WTC11 (cell line): ENCODE measurements at places on chromosomes 6 and 20.

- DNase-seq: no peak
Observed at GRCh38 chr6:110250838-110251237, 70.6 kb downstream of the CDC40 start.

- DNase-seq: peak; percentile 70
Observed at GRCh38 chr6:108117427-108118358, 43.2 kb upstream of the OSTM1 start.

DNA sequence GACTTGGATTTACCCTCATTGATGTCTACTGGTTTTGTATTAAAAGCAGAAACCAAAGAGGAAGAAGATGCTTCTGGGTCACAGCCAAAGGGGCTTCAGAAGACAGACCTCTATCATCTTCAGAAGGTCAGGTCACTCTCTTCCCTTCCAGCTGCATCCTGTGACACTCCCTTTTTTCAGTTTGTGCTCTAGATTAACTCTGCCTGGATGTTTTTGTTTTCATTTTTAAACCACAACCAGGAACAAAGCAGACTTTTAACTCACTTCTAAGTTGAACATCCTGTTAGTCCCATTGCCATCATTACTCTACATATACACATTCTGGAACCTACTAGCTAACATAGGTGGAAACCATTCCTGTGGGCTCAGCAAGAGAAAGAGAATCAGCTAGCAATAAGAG is 45.2 kb downstream of the AKIRIN2 start:
- DNase-seq: no peak

GRCh38 chr6:8855411-8855810 is 420.1 kb upstream of the SLC35B3 start:
- DNase-seq: no peak
